ENCODE measurements at places on chromosomes 16 and 17. TPM values are rescaled to one million over a fixed set of nuclear protein-coding genes. Genes with fewer than 3 reads are reported as not detected.

DNA sequence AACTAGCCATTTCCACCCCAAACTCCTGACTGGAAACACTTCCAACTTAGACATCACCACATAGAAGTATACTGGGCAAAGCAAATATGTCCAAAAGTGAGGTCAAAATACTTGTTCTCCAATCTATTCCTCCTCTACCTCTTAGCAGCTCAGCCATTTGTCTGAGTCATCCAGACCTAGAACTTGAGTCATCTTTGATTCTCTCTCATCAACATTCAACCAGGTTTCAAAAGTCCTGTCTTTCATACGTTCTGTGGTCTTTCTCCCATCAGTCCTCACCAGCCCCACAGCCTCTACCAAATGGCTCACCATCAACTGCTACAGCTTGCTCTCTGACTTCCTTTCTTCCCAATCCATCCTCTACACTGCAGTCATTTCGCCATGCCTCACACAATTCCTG is 6.8 kb downstream of the ANKFY1 start:
- no peak overlapping the region for H3K27ac ChIP-seq
- peak overlapping the region; percentile 7 for H3K4me3 ChIP-seq
- H3K4me1 ChIP-seq, result peaks cover 3% of the 10 kb centered on the region
- H3K36me3 ChIP-seq, result no peaks in the 10 kb centered on the region

GRCh38 chr17:13996276-13996675 is 73.0 kb upstream of the COX10 start:
- H3K27ac ChIP-seq, result no peak overlapping the region
- H3K36me3 ChIP-seq, result no peaks in the 10 kb centered on the region
- H3K27me3 ChIP-seq, result no peaks in the 10 kb centered on the region
- H3K4me3 ChIP-seq, result no peak overlapping the region
- no peaks in the 10 kb centered on the region for H3K4me1 ChIP-seq

DNA sequence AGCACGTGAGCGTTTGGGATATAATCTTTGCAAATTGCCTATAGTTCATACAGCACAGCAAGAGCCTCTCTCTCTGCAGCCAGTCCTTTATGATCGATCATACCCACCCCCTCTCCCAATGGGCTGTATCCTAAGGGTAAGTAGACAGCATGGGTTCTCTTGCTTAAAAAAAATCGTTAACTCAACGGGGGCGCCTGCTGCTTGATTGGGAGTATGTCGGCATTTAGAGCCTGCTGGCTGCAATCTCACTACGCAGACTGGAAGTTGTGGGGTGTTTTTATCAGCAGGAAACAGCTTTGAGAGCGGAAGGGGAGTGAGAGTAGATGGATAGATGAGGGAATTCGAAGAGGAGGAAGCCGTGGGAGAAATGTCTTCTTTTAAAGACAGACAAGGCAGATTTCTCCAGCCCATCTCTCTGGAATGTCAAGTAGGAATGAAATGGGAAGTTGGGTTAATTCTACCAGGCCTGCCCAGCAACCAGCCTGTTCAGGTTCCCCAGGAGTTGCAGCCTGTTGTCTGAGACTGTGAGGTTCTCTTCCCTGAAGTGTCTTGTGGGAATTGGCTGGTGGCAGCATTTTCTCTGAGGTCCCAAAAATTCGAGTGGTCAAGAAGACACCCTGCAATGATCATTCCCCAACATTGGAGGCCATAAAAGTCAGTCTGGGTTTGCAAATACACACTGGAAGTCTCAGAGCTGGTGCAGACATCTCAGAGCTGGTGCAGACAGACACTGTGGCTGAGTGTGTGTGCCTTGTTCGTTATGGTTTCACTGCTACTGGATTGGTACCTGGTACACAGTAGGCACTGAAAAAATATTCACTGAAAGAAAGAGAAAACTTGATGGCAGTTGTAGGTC is 65.6 kb downstream of the PRKCB start:
- DNase-seq, result no peak
- H3K4me1 ChIP-seq, result no peaks in the 10 kb centered on the region
- no peaks in the 10 kb centered on the region for H3K27me3 ChIP-seq
- H3K4me3 ChIP-seq, result no peak overlapping the region

CD300H gene
- total RNA-seq, result not detected

GRCh38 chr17:20966870-20967269 is 75.9 kb downstream of the USP22 start:
- H3K36me3 ChIP-seq, result no peaks in the 10 kb centered on the region
- H3K27ac ChIP-seq, result no peak overlapping the region
- DNase-seq, result no peak
- peaks cover 11% of the 10 kb centered on the region for H3K4me1 ChIP-seq
- H3K4me3 ChIP-seq, result no peak overlapping the region

DNA sequence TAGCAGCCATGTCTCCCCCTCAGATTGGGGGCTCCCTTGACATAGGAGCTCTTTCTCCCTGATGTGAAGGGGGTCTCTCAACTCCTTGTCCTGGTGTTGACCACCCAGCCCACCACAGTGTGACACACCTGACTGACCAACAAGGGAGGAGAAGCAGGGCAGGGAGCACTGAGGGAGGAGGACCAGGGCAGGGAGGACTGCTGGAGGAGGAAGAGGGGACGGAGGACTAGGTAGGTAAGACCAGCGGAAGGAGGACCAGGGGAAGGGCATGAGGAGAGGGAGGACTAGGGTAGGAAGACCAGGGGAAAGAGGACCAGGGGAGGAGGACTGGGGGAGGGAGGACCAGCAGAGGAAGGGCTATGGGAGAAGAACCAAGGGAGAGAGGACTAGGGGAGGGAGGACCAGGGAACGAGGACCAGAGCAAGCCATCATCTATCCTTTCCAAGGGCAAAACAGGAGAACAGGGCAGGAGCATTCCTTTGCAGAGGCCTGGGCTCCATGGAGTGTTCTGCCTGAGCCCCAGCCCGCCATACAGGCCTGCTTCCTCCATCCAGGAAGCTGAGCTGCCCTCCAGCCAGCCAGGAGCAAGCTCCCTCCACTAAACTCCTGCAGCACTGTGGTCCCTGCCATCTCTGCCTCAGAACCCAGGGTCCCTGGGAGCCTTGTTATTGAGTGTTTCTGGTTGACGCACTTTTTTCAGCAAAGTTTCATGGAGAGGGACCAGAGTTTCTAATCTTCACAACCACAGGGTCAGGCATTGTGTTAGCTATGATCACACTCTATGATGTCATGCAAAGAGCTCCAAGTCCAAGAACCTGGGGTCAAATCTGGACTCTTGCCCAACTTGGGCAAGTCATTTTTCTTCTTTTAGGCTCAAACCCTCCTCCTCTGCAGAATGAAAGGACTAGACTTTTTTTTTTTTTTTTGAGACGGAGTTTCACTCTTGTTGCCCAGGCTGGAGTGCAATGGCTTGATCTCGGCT is 15.4 kb upstream of the KRT17 start:
- H3K4me3 ChIP-seq, result no peak overlapping the region
- no peak overlapping the region for H3K27ac ChIP-seq
- no peaks in the 10 kb centered on the region for H3K27me3 ChIP-seq
- no peak for DNase-seq
- H3K36me3 ChIP-seq, result no peaks in the 10 kb centered on the region

- H3K27me3 ChIP-seq, result no peaks in the 10 kb centered on the region
- no peak overlapping the region for H3K4me3 ChIP-seq
- no peaks in the 10 kb centered on the region for H3K4me1 ChIP-seq
- no peak overlapping the region for H3K27ac ChIP-seq
- DNase-seq, result no peak
Observed at GRCh38 chr17:64534187-64534586, 27.4 kb downstream of the CEP95 start.

DNA sequence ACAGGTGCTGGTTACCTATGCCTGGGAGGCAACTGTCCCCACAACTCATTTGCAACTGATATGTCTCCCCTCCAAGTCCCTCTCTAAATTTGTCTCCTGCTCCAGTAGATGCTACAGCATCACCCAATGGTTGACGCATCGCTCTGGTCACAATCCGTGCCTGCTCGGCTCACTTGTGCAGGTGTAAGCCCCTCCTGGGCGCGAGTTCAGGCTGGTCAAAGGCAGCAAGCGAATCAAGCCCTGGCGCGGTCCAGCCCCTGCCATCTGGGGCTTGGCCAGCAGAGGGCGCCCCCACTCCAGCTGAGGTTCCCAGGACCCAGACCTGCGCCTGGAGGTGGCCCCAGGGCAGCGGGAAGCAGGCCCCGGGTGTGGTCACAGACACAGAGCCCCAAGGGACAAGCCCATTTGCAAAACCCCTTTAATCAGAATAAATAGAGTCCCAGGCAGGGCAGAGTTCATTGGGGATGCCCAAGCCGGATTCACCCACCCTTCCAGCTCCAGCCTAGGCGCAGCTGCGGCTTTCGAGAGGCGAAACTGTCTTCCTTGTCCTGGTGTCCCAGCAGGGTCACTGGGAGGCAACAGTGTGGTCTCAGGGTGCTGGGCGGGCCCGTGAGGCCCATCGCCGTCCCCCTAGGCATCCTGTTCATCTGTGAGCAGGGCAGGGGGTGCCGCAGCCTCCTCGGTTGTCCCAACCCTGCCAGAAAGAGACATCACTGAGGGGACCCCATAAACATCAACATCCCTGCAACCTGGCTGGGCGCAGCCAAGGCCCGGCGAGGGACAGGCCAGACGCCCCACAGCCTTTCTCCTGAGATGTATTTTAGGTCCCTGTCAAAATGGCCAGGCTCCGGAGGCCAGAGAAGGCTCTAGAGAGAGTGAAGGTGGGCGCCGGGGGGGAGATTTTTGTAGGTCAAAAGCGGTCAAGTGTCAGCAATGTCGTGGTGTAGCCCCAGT is 15.8 kb downstream of the TMC6 start:
- no peaks in the 10 kb centered on the region for H3K36me3 ChIP-seq
- no peak overlapping the region for H3K27ac ChIP-seq
- peak; percentile 75 for DNase-seq
- peaks cover 18% of the 10 kb centered on the region for H3K4me1 ChIP-seq
- no peak overlapping the region for H3K4me3 ChIP-seq
- no peaks in the 10 kb centered on the region for H3K27me3 ChIP-seq

DNA sequence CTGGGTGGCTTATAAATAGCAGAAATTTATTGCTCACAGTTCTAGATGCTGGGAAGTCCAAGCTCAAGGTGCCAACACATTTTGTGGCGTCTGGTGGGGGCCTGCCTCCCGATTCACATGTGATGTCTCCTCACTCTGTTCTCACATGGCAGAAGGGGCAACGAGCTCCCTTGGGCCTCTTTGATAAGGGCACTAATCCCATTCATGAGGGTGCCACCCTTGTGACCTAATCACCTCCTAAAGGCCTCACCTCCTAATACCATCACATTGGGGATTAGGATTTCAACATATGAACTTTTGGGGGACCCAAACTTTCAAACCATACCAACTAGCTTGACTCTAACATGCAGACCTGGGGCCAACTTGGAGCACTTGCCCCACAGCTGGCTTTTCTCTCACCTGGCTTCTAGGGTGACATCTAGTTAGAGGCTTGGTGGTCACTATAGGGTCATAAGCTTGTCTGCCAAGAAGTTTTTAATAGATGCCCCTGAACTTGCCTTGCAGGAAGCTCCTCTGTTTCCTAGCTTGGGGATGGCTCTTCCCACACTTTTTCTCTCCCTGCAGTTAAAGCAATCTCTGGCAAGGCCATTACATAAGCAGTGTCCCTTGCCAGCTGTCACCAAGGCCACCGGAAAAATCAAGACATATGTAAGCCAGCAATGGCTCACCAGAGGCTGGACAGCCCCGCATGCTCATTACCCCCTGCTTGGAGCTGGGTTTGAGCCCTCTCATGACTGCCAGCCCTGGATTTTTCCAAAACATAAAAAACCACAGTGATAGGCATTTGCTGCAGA is 8.4 kb upstream of the MED9 start:
- no peaks in the 10 kb centered on the region for H3K36me3 ChIP-seq
- peaks cover 20% of the 10 kb centered on the region for H3K4me1 ChIP-seq
- no peak overlapping the region for H3K4me3 ChIP-seq
- peak; percentile 63 for DNase-seq
- no peaks in the 10 kb centered on the region for H3K27me3 ChIP-seq

DNA sequence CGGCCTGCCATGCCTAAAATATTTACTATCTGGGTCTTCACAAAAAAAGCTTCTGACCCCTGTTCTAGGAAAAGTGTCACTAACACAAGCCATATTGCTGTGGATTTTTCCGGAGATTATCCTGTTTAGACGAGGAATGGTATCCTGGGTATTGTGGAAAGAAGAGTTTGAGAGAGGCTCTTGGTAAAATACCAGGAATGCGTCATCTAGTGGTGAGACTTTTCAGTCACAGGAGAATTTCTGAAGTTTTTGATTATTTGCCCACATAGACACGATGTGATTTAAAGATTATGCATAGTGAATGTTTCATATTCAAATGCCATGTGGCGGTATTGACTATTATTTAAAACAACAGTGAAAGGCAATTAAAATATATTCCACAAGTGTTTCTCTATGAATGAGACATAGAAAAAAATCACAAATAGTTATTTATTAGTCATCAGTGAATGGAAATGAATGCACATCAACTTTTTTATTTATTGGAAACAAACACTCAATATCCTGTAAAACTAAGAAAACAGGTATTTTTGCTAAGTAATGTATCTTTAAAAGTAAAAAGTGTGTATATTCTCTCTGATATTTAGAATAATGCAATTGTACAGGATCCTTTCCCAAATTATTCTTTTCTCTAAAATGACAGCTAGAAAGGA is 7.8 kb downstream of the KRT28 start:
- H3K4me3 ChIP-seq, result no peak overlapping the region
- H3K27ac ChIP-seq, result no peak overlapping the region
- no peaks in the 10 kb centered on the region for H3K4me1 ChIP-seq
- H3K36me3 ChIP-seq, result no peaks in the 10 kb centered on the region
- no peaks in the 10 kb centered on the region for H3K27me3 ChIP-seq

- H3K36me3 ChIP-seq, result no peaks in the 10 kb centered on the region
- H3K27me3 ChIP-seq, result no peaks in the 10 kb centered on the region
- DNase-seq, result no peak
- H3K4me3 ChIP-seq, result no peak overlapping the region
- H3K4me1 ChIP-seq, result peaks cover 63% of the 10 kb centered on the region
- H3K27ac ChIP-seq, result peak overlapping the region; percentile 72
Observed at GRCh38 chr17:57918017-57918895, 37.0 kb downstream of the CUEDC1 start.

DRC7 gene
- 1.3 TPM for total RNA-seq

DNA sequence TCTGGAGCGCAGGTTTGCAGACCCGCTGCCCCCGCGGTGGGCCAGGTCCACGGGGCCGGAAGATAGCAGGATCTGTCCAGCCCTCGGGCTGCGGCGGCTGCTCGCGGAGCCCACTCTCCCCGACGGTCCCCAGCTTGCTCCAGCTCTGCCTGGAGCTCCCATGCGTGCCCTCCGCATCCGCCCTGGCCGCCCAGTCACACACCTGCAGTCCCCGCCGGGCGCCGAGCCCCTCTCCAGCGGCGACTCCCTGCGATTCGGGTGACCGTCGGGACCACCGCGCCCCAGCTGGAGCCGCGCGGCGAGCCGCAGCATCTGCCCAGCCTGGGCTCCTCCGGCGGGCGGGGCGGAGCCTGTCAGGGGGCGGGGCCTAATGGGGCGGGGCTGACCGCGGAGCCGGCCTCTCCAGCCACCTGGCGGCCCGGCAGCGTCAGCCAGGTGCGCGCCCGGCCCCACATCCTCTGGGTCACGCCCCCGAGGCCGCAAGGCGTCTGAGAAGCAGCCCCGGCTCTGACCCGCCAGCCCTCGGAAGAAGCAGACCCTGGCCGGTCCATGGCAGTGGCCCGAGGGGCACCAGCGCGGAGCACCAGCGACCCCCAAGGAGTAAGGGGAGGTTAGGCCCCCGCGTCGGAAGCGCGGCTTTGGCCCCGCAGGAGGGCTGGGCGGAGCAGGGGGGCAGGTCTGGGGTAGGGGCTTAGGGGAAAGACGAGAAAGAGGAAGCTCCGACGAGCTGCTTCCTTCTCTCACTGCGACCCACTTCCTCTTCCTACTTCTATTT is at the start of gene PIK3R5:
Gene PIK3R5 (minus strand): TSS at position 314 of the 775 bp plus-strand sequence. CDS start 54,213 bp downstream, outside the sequence.
- peaks cover 9% of the 10 kb centered on the region for H3K4me1 ChIP-seq
- H3K27me3 ChIP-seq, result no peaks in the 10 kb centered on the region
- H3K27ac ChIP-seq, result no peak within 1 kb of the TSS
- H3K4me3 ChIP-seq, result peak within 1 kb of the TSS; percentile 33
- DNase-seq, result peak; percentile 66

ELMO3 gene
- 24.1 TPM for total RNA-seq

PMFBP1 gene
- 2.0 TPM for total RNA-seq
